Chondrocyte (in vitro differentiated cells): ENCODE measurements at places on chromosomes 2 and 18. TPM values are rescaled to one million over a fixed set of nuclear protein-coding genes. Genes with fewer than 3 reads are reported as not detected.

Gene SOX11
- 31.6 to 46.6 TPM (median 32.1 TPM) in 3 replicates for total RNA-seq

Gene SPP2
- not detected in 3 replicates for total RNA-seq

Gene LAPTM4A
- total RNA-seq: 361 to 405 TPM (median 404 TPM) in 3 replicates

Gene RAB17
- total RNA-seq: 0.25 to 0.95 TPM (median 0.68 TPM) in 3 replicates

DNA sequence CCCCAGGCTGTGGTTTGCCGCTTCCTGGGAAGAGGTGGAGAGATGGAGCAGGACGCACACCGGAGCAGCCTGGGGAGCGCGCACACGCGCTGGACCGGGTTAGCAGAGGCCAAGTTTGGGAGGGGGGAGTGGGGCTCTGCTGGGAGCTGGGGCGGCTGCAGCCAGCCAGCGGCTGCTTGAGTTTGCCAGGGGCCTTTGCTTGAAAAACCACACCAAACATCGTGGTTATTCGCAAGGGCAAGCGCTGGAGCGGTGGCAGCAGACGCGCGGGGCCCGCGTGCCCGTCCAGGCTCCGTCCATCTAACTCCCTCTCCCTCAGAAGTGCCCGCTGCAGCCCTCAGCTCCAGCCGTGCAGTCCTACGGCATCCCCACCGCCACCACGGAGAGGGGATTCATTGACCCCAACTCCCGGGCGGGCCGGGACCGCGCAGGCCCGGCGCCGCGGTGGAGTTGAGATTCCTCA, 4.6 kb downstream of the PTGR3 start:
- H3K4me3 ChIP-seq: peak overlapping the region; percentile 9
- H3K27me3 ChIP-seq: peaks cover 22% of the 10 kb centered on the region
- H3K4me1 ChIP-seq: peaks cover 28% of the 10 kb centered on the region
- DNase-seq: no peak
- peaks cover 5% of the 10 kb centered on the region for H3K36me3 ChIP-seq

DNA sequence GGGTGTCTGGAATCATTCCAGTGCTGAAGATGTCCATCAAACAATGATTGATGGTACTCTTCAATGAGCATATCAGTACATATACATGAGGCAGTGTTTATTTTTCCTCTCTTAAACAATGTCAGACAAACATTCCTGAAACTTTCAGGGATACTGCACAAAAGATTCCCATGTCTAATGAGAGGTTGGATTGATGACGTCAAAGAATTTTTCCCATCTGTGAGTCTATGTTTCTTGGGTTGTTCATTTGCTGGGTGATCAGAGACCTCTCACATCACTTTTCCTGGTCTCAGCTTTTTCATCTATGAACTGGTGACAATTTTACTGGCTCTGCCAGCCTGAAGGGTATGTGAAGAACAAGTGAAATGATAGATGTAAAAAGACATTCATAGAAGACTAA, 325.5 kb downstream of the EN1 start:
- H3K36me3 ChIP-seq: no peaks in the 10 kb centered on the region
- no peaks in the 10 kb centered on the region for H3K4me1 ChIP-seq

DNA sequence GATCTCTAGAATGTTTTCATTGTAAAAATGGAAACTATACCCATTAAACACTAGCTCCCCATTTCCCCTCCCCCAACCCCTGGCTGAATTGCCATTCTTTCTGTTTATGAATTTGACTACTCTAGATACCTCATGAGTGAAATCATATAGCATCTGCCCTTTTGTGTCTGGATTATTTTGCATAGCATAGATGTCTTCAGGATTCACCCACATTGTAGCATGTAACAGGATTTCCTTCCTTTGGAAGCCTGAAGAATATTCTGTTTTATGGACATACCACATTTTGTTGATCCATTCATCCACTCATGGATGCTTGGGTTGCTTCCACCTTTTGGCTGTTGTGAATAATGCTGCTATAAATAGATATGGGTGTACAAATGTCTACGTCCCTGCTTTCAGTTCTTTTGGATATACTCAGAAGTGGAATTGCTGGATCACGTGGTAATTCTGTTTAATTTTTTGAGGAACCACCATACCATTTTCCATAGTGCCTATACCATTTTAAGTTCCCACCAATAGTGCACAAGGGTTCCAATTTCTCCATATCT, 7.7 kb upstream of the ASB1 start:
- no peak overlapping the region for H3K4me3 ChIP-seq
- H3K27me3 ChIP-seq: no peaks in the 10 kb centered on the region
- H3K4me1 ChIP-seq: peaks cover 44% of the 10 kb centered on the region
- DNase-seq: no peak
- peak overlapping the region; percentile 49 for H3K27ac ChIP-seq
- no peaks in the 10 kb centered on the region for H3K36me3 ChIP-seq

GRCh38 chr2:23900541-23901322, 26.2 kb downstream of the ATAD2B start:
- no peak overlapping the region for H3K4me3 ChIP-seq
- H3K36me3 ChIP-seq: no peaks in the 10 kb centered on the region
- H3K27me3 ChIP-seq: no peaks in the 10 kb centered on the region
- DNase-seq: no peak
- H3K27ac ChIP-seq: peak overlapping the region; percentile 76
- peaks cover 30% of the 10 kb centered on the region for H3K4me1 ChIP-seq

DNA sequence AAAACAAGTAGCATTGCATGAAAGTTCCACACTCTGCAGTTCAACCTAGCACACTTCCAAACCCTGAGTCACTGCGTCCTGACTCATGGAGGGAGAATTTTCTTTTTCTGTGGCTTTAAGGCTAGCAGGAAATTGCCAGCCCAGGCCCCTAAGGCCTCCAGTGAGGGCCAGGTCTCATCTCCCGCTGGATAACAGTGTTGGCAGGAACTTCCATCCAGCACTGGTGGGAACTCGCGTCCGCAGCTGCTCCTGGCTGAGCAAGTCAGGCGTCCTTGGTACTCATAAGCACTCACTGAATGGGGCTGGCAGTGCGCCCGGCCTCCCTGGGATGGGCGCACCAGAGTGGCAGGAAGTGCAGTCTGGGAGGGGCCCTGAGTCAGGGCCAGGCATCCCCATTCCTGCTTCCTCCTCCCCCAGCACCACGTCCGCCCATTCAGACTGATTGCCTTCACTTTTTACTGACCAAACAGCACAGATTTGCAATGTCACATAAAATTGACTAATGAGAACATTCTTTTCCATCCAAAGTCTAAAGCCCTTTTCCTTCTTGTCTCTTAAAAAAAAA, 14.3 kb downstream of the MALL start:
- H3K27ac ChIP-seq: peak overlapping the region; percentile 97
- peak; percentile 98 for DNase-seq
- H3K4me1 ChIP-seq: peaks cover 48% of the 10 kb centered on the region
- H3K27me3 ChIP-seq: no peaks in the 10 kb centered on the region

DNA sequence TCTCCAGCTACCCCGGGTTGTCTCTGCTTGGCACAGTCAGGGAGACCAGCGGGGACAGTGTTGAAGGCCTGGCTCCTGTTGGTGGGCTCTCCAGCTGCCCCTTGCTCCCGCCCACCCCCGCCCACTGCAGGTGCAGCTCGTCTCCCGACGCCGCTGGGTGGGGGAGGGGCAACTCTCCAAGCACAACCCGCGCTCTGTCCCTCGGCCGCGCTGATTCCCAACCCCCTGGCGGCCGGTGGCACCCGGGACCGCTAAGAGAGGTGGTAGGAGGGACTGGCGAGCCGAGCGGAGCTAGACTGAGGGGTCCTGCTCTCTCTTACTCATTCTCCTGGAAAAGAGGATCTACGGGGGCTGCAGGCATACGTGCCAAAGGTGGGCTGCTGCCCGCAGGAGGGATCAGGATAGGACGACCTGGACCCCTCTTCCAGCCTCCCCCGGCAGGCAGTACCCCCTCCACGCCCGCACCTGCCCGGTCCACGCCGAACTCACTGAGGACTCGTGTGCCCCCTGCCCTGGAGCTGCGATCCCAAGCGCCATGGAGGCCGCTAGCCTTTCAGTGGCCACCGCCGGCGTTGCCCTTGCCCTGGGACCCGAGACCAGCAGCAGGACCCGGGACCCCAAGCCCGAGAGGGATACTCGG, 44.5 kb downstream of the DDX18 start:
- DNase-seq: no peak
- peaks cover 10% of the 10 kb centered on the region for H3K4me1 ChIP-seq
- H3K36me3 ChIP-seq: no peaks in the 10 kb centered on the region
- H3K27ac ChIP-seq: no peak overlapping the region
- no peaks in the 10 kb centered on the region for H3K27me3 ChIP-seq

DNA sequence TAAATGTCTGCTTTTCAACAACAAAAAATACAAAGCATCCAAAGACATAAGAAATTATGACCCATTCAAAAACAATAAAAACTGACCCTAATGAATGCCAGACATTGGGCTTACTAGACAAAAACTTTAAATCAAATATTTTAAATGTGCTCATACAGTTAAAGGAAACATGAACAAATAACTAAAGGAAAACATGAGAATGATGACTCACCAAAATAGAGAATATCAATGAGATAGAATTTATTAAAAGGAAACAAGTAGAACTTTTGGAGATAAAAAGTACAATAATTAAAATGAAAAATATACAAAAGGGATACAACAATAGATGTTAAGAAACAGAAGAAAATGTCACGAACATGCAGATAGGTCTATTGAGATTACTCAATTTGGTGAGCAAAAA, 110.6 kb downstream of the TRABD2A start:
- no peak for DNase-seq
- no peak overlapping the region for H3K27ac ChIP-seq
- H3K36me3 ChIP-seq: peaks cover 6% of the 10 kb centered on the region
- no peak overlapping the region for H3K4me3 ChIP-seq
- no peaks in the 10 kb centered on the region for H3K4me1 ChIP-seq

DNA sequence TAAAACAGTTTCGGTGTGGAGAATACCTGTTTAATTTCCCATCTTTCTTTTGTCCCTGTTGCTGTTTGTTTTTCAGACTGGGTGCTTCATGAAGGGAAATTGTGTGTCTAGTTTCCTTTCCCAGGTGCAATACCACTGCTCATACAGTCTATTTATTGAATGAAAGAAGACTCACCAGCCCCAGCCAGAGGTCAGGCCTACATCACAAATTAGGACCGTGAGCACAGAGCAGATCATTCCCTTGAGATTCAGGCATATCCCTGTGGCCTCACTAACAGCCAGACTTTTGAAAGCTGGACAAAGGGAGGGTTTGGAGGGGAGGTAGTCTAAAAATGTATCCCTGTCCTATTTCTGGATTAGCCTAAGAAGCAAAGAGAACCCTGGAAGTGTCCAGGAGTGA, 278.9 kb downstream of the IRS1 start:
- H3K4me3 ChIP-seq: no peak overlapping the region
- no peaks in the 10 kb centered on the region for H3K27me3 ChIP-seq
- peaks cover 5% of the 10 kb centered on the region for H3K4me1 ChIP-seq
- peaks cover 2% of the 10 kb centered on the region for H3K36me3 ChIP-seq
- no peak for DNase-seq
